ENCODE measurements at places on chromosomes 5 and 9.

DNA sequence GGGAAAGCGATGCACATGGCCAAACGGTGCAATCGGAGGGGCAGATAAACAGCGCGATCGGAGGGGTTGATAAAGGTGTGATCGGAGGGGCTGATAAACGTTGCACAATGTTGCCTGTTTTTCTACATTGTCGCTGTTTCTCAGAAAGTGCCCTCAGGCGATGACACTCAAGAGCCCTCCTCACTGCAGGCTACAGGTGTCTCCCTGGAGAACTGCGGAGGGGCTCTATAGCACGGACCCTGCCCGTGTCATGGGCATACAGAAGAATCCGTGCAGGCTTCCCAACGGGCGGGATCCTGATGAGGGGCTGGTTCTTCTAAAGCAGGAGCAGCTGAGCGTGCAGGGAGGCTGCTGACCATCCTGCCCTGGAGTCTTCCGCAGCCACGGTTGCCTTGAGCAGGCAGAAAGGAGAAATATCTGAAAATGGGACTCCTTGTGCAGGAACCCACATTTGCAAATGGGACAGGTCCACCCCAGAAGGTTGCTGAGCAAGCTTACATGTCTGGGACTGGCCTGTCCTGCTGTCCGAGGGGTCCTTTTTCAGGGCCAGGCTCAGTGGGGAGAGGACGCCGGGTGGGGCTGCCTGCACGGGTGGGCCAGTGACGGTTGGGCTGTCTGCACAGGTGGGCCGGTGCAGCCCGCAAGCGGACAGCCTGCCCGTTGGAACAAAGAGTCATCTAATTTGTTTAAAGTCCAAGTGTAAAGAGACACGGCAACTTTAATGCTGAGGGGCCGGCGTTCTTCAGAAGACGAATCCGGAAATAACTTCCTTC is 25.1 kb upstream of the LPCAT1 start:
- DNase-seq = no peak

DNA sequence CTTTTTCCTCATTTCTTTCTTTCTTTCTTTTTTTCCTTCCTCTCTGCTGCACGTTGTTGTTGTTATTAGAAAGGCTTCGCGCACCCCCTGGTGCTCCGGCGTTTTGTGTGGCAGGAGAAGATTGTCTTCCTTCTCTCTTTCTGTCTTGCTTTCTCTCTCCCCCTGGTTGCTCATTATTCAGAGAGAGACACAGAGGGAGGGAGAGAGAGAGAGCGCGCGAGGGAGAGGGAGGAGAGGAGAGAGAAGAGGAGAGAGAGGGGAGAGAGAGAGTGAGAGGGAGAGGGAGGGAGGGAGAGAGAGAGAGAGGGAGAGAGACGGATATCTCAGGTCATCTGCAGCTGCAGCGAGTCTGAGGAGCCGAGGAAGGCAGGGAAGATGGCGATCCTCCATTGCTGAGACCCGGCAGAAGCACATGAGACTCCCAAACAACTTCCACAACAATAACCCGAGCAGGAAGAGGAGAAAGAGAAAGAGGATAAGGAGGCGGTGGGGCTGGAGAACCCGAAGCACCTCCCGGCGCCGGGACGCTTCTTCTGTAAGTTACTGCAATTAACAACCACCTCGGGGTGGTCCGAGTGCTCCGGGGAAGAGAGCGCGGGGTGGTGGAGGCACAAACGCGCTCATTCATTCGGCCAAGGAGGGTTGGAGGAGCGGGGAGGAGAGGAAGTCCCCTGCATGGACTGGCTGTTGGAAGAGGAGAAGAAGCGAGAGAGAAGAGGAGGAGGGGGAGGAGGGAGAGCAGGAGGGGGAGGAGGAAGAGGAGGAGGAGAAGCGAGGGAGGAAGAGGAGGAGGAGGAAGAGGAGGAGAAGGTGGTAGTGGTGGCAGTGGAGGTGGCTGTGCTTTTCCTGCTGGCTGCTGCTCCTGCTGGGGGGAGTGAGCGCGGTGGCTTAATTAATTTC is at the start of gene ZNF462:
TSS of gene ZNF462 (plus strand) at position 346 of the 900 bp plus-strand sequence. CDS start 60,218 bp downstream, outside the sequence.
- DNase-seq = no peak

GRCh38 chr5:174337276-174338184 is 292.0 kb downstream of the NSG2 start:
- no peak for DNase-seq

- no peak for DNase-seq
These were observed 170.4 kb upstream of the RAI14 start for GRCh38 chr5:34485768-34486030.

DNA sequence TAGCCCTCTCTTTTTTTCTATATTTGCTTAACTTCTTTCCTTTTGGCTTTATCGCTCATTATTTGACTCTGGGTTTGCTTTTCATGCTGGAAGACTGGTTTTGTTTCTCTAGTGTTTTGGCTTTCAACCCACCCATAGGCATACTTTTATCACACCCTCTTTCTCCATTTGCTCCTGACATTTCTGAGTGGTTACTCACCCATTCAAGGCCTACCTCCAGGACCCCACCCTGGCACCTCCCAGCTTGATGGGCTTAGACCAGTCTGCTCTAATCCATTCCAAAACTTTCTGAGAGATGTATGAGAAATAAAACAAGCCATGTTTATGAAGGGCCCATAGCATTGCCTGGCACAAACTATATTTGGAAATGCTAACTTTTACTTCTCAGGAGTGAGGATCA is 18.1 kb downstream of the C6 start:
- no peak for DNase-seq

- DNase-seq = no peak
These were observed 9.9 kb upstream of the B4GALT1 start for GRCh38 chr9:33177086-33177485.

DNA sequence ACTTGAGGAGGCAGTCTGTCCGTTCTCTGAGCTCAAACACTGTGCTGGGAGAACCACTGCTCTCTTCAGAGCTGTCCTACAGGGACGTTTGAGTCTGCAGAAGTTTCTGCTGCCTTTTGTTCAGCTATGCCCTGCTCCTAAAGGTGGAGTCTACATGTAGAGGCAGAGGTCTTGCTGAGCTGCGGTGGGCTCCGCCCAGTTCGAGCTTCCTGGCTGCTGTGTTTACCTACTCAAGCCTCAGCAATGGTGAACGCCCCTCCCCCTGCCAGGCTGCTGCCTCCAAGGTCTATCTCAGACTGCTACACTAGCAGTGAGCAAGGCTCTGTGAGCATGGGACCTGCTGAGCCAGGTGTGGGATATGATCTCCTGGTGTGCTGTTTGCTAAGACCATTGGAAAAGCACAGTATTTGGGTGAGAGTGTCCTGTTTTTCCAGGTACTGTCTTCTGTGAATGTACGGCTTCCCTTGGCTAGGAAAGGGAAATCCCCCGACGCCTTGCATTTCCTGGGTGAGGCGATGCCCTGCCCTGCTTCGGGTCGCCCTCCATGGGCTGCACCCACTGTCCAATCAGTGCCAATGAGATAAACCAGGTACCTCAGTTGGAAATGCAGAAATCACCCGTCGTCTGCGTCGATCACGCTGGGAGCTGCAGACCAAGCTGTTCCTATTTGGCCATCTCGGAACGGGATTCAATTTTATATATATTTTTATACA is 58.5 kb downstream of the CNTRL start:
- no peak for DNase-seq

- no peak for DNase-seq
These were observed 61.0 kb upstream of the CAST start for GRCh38 chr5:96601200-96601599.

- no peak for DNase-seq
These were observed 26.7 kb upstream of the XPA start for GRCh38 chr9:97723819-97724218.

- DNase-seq = no peak
These were observed 8.4 kb downstream of the BRD3OS start for GRCh38 chr9:134033516-134034214.

GRCh38 chr9:5900622-5901021 is 9.9 kb downstream of the MLANA start:
- DNase-seq = no peak

DNA sequence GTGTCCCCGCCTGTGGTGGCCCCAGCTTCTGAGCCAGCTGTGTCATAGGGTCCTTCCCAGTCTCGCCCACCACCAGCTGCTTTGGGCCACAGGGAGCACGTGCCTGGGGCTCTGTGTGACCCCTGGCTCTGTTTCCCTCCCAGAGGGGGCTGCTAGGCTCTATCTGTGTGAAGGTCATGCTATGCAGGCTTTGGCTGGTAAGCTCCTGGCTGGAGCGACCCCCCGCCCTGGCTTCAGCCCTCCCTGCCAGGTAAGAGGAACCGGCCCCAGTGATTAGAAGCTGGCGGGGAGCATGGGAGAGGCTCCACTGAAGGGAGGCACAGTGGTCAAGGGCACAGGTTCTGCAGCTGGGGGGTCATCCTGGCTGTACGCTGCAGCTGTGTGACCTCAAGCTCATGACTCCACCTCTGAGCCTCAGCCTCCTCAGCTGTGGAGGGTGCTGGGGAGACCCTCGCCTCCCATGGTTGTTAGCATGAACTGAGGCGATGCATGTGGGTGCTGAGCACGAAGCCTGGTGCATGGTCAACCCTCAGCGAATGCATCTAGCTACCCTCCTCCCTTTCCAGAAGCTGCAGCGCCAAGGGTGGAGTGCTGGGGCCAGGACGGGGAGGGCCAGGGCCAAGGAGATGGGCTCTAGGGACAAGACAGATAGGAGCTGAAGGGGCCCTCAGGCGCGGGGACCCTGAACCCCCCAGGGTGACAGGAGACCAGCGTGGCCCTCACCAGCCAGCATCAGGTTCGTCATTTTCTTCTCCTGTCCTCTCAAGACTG is 163.8 kb upstream of the MVB12B start:
- DNase-seq = no peak

GRCh38 chr5:1748845-1749244 is 50.8 kb downstream of the MRPL36 start:
- no peak for DNase-seq

DNA sequence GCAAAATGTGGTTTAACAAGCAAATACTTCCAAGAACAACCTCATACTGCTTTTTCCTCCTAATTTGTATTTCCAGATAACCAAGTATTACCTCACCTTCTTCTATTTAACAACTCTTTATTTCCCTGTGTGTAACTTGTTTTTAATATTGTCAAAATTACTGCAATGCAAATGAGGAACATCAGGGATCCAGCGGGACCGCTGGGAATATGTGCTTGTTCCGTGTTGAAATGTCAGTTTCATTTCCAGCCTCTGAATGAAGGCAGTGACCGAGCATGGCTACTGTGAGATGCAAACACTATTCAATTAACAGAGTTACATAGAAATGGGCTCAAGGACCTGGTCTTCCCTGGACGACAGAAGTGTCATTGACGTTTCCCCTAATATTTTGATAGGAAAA is 110.8 kb upstream of the CTSL start:
- DNase-seq = no peak
